Activated CD4-positive, alpha-beta T cell treated with anti-CD3 and anti-CD28 coated beads, Interleukin-2, amount 10 ng/mL, durations not matched to agents 7 days and 5 days (primary cell): ENCODE measurements at places on chromosomes 6 and 20. TPM values are rescaled to one million over a fixed set of nuclear protein-coding genes. Genes with fewer than 3 reads are reported as not detected.

GRCh38 chr6:12594530-12594893 lies 122.1 kb upstream of the PHACTR1 start:
- DNase-seq: no peak

- no peak for DNase-seq
These were observed 28.3 kb upstream of the B4GALT5 start for GRCh38 chr20:49741977-49742376.

RNF182 gene
- not detected for total RNA-seq

PHACTR1 gene
- total RNA-seq: 0.19 TPM
